ENCODE measurements at places on chromosomes 7 and 10. TPM values are rescaled to one million over a fixed set of nuclear protein-coding genes. Genes with fewer than 3 reads are reported as not detected.

The C10orf53 gene
- total RNA-seq = not detected

The CC2D2B gene
- total RNA-seq = 0.72 TPM

DNA sequence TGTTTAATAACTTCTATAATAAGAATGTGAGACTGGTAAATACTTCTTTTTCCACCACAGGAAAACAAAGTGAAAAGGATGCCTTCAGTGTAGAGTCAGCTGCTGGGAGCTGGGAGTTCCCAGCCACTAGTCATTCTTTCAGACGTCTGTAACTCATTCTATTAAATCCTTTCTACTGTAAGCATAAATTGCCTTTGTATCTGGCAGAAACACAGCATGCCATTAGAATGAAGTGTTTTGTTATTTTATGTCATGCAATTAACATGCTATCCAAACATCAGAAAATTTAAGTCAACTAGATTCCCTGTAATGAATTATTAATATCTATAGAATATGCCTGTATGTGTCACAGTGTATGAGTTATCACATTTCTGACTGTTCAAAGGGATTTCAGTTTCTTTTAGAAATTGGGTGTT is 14.3 kb downstream of the BPGM start:
- DNase-seq = no peak

DNA sequence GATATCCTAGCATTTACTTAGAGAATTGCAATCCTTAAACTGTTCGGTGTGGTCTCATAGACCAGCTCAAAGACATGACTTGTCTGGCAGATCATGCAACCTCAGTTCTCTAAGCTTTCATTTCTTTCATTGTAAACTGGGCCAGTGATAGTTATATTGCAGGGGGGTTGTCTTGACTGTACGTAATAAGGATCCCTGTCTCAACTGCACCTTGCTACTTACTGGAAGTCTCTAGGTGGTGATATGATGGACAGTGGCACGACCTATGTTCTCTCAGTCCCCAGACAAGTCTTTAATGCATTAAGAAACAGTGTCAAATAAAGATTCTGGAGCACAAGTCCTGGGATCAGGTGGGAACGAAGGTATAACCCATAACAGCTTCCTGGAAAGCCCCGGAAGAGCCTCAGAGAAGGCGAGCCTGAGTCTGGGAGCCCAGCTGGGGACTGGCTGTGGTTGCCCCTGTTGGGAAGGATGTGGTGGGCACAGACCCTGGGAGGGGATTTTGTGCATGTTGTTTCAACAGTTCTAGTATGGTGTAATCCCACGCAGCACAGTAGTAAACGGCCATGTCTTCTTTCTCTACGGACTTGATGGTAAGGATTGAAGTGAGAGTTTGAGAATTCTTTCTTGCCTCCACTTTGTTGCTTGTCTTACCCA is 26.0 kb upstream of the TARP start:
- no peak for DNase-seq

- DNase-seq = no peak
Measured at GRCh38 chr7:41447450-41448042, 255.3 kb downstream of the INHBA start.

DNA sequence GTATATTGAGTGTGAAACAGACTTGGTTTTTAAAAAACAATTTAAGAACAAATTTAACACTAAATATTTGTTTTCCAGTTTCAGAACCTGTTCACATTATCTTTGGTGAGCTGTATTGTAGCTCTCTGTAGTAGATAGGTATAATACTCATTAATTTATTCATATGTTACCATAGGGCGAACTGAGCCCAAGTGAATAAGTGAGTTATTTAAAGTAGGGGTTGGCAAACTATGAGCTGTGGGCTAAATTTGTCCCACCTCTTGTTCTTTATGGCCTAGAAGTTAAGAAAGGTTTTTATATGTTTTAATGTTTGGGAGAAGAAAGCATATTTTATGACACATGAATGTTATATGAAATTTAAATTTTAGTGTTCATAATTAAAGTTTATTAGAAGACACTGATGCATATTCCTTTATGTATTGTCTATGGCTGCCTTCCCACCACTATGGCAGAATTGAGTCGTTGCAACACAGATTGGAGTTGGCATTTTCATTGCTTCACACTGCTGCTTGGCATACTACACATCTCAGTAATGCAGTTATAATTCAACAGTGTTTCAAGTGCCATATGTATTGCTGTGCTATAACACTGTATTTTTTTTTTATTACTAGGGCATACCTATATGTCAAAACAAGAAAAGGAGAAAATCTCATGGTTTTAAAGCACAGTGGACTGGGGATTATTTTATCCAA is 146.5 kb downstream of the ADK start:
- DNase-seq = no peak

DNA sequence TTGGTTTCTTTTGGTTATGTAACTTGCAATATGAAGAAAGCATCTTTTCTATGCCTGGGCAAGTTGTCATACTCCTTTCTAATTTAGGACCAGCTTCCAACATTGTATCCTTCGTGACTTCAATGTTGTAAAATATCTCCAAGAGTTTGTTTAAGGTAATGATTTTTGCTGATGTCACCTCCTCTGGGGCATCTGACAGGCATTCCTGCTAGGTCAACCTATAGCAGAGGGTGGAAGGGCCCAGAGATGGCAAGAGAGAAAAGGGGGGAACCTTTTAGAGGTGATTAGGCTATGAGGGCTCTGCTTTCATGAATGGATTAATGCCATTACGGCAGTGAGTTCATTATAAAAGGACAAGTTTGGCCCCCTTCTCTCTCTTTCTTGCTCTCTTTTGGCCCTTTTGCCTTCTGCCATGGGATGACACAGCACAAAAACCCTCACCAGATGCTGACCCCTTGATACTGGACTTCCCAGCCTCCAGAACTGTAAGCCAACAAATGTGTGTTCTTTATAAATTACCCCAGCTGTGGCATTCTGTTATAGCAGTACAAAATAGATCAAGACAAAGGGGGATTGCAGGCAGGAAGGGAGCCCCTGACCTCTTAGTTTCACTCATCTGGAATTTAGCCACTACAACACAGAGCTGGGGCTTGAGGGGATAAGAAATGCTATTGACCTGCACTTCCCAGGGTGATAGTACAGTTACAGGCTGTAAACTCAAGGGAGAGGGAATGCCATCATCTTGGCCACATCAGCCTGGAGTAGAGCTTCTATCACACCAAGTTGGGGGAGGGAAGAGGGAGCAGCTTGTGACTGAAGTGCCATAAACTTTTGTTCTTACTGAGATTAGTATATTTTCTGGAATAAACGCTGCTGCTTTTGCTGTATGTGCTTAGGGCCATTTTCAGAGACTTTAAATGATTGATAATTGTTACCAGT is 195.9 kb downstream of the CFTR start:
- DNase-seq = no peak

DNA sequence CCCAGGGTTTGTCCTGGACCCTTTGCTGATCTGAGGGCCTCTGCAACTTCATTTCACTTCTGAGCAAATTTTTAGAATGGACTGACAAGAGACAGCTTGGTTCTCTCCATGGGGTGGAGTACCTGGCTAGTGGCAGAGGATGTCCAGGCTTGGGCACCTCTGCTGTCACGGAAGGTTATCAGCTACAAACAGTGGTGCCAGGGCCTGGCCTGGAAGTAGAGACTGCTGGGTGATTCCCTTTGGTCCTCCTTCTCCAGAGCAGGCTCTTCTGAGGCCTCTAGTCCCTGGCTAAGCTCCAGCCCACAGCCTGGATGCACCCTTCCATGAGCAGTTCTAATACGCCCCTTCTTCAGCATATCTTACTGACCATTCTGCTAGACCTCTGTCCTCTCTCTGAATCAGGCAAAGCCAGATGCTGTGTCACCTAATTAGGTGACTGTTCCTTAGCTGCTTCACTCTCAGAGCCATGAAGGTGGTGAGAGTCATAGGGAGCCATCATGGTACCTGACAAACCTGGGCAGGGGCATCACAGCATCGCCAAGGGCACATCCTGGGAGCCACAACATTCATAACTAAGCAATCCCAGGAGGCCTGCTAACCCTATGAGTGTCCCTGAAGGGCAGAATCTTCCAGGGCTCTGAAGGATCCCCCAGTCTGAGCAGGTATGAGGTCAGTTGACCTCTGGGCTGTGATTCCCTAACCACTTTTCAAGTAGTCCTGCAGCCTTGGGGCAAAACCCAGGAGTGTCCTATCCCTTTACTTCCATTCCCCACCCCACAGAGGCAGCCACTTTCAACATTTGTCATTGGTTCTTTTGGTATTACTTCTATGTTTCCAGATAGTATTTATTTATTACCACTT is 4.0 kb downstream of the ARHGAP22 start:
- DNase-seq = no peak

- DNase-seq = no peak
Measured at GRCh38 chr7:141571059-141571458, 19.8 kb downstream of the AGK start.

- DNase-seq = no peak
Measured at GRCh38 chr7:101826081-101826835, 8.8 kb downstream of the CUX1 start.
